ENCODE measurements at places on chromosomes 7 and 10. TPM values are rescaled to one million over a fixed set of nuclear protein-coding genes. Genes with fewer than 3 reads are reported as not detected.

The PON1 gene
- not detected for total RNA-seq

- no peak for DNase-seq
Measured at GRCh38 chr10:60662917-60663614, 115.2 kb upstream of the CDK1 start.

GRCh38 chr10:29344073-29344820 is 55.4 kb downstream of the LYZL1 start:
- DNase-seq: no peak

DNA sequence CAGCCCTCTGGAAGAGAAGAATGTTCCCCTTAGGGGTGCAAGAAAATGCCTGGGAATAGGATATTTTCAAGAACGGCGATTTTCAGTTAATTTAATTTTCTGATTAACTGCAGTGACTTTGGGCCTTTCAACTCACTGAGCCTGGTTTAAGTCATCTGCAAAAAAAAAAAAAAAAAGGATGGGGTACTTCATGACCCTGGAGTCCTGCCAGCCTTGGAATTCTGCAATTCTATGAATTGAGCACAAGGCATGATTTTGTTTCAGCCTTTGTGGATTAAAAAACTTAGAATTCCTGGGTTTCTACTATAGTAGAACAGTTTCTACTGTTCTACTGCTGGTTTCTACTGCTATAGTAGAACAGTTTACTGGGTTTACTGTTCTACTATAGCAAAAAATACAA is 58.3 kb upstream of the CALD1 start:
- no peak for DNase-seq

The CASTOR2 gene
- total RNA-seq: 3.1 TPM

DNA sequence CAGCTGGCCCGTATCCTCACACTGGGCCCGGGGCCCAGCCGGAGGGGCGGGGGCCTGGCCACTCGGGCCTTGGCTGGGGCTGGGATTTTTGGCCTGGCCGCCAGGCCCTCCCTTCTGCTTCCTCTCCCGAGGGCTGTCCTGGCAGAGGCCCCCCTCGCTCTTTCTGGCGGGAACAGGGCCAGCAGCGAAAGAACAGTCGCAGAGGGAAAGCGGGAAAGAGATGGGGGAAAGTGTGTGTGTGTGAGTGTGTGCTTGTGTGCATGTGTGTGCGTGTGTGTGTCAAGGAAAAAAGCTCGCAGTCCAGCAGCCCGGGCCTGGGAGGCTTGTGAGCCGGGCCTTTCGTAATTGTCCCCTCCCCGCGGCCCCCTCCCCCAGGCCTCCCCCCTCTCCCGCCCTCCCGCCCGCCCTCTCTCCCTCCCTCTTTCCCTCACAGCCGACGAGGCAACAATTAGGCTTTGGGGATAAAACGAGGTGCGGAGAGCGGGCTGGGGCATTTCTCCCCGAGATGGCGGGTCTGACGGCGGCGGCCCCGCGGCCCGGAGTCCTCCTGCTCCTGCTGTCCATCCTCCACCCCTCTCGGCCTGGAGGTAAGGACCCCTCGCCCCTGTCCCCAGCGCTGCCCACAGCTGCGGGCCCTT is at the start of gene ELN:
Gene ELN, plus strand, starts transcription at position 491 of the 638 bp plus-strand sequence. Its CDS starts 15 bp downstream, at position 506.
- no peak for DNase-seq

DNA sequence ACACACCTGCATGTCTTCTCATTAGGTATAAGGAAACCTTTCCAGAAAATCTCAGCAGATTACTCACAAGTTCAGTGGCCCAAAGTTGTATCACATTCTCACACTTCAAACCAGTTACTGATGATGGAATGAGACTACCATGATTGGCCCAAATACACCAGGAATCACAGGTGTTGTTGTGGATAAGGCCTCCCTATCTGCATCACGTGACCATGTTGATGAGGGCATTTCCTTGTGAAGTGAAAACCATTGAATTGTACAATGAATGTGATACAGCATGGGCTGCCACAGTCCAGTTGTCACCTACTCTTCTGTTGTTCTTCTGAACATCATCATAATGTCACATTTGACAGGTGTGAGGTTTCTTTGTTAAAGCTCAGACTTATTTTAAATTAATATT is 431.7 kb downstream of the AUTS2 start:
- DNase-seq: no peak

GRCh38 chr7:159112136-159113011 is 32.3 kb downstream of the VIPR2 start:
- no peak for DNase-seq

DNA sequence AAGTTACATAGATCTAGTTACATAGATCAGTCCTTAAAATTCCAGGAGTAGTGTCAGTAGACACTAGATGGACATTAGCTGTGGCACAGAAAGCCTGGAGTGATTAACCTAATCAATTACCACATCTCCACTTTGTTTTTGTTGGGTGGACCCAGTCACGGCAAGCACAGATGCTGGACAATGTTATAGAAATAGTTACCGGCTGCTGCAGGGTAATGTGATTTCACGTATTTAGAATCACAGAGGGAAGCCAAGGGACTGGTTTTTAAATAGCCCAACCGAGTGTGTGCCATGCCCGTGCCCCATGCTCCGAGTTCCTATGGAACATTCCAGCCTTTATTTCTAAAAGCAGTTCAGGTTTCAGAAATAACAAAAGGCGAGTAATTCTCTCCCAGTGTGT is 2.8 kb downstream of the LGI1 start:
- DNase-seq: no peak

The EGFR gene
- total RNA-seq: not detected

DNA sequence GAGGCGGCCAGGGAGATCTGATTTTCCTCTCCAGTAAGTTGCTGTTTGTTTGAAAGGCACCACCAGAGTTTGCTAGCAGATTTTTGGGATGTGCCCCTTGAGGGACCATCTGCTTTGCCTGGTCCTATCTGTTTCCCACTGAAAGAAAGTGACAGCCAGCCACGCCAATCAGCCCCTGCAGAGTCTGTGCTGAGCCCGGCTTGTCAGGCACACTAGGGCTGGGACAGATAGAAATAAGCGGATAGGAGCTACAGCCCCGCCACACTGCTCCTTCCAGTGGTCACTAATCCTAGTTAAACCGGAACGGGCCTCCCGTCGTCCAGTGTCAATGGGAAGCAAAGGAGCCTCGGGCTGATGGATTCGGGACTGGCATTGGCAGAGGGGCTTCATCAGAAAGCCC is 161.9 kb upstream of the PRR15 start:
- DNase-seq: no peak

GRCh38 chr7:141039376-141039775 is 24.6 kb upstream of the MRPS33 start:
- DNase-seq: no peak

GRCh38 chr7:50560865-50561351 is 4.3 kb downstream of the DDC start:
- DNase-seq: no peak

The GOLGA7B gene
- total RNA-seq: 1.5 TPM

The MACC1 gene
- total RNA-seq: 2.7 TPM

The TRIM50 gene
- total RNA-seq: not detected

DNA sequence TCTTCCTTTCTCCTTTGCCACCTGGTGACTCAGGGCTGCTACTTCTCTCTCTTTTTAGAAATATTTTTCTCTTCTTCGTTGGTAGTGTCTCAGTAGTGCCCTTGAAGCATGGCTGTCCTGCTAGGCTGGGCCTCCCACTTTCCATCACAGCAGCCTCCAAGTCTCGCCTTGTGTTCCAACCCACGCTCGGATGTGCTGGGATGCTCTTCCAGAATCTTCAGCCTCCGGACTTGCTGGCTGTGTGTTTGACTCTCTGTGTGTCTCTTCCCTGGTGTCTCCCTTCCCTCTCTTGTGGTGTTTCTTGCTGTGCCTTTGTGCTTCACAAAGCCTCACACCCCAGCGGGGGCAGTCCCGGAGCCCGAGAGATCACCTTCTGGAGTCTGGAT is 100.5 kb downstream of the INPP5A start:
- DNase-seq: no peak

GRCh38 chr7:28484606-28484935 is 72.3 kb downstream of the CREB5 start:
- DNase-seq: no peak

The DYDC2 gene
- not detected for total RNA-seq

- DNase-seq: no peak
Measured at GRCh38 chr7:12458520-12459131, 55.0 kb upstream of the VWDE start.

GRCh38 chr10:68139448-68140272 is 30.4 kb downstream of the MYPN start:
- no peak for DNase-seq

DNA sequence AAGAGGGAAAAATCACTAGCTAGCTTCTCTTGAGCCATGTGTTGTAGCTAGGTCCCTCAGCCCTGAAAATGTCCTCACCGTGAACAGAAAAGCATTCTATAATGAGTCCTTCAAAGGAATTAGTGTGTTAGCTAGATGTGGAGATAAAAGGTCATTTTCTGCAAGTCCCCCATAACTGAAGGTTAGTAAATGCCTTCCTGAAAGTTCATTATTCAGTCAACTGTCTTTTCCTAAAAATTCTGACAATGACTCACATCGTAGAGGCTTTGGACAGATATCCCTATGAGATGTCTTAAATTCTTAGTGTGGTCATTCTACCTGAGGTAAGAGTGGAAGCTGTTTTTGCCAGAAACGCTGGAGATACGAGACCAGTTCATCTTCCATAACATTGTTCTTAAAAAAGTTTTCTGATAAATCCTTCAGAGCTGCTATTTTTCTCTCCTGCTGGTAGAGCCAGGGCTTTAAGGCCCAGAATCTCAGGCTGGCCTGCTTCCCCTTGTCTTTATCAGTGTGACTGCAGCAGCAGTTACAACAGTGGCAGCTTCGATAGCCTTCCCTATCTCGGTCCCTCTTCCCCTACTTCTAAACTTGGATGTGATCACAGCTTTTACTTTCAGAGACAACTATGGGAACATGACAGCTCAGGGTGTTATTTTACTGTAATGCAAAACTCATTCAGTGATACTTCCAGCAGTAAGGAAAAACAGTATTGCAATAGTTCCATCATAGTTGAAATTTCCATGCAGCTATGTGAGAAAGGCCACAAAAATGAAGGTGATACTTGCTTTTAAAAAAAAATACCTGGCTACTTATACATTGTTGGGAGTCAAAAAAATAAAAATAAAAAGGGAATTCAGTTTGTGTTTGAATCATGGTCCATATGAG is 37.3 kb upstream of the PRKAR2B start:
- DNase-seq: no peak

The SPAM1 gene
- not detected for total RNA-seq

DNA sequence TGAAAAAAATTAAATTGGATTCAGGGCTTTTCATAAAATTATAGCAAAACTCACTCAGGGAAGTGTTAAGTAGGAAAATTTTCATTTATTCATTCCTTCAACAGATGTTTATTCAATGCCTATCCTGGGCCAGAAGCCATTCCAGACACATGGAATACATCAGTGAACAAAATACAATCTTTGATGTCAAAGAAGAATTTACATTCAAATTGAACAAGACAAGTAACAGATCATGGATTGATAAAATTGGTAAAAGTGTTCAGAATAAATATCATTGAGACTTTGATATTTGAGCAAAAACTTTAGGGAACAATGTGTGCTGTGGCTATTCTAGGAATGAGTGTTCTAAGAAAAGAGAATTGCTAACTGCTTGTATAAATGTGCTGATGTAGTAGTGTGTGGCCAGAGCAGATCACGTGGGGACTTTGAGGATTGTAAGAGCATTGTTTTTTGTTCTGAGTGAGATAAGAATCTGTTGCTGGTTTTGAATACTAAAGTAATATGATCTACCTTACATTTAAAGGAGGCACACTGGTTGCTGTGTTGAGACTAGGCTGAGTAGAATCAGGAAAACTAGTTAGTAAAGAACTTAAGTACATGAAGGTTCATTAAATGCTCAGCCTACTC is 957.2 kb downstream of the PCDH15 start:
- no peak for DNase-seq

The FAM171A1 gene
- 0.68 TPM for total RNA-seq

GRCh38 chr7:27210441-27211083 is 10.7 kb upstream of the HOXA13 start:
- peak; percentile 54 for DNase-seq

The PRKG1 gene
- total RNA-seq: not detected

DNA sequence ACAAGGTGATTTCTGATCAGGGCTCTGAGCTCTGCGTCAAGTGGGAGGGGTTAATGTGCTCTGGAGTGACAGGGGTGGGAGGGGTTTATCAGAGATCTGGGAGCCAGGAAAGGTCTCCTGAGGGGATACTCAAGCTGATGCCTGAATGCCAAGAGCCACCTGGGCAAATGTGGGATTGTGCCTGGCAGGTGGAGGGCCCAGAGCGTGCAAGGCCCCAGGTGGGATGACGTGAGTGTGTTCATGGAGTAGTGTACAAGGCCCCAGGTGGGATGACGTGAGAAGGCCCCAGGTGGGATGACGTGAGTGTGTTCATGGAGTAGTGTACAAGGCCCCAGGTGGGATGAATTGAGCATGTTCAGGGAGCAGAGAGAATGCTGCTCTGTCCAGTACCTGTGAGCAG is 610.3 kb downstream of the PTPRN2 start:
- no peak for DNase-seq

- DNase-seq: no peak
Measured at GRCh38 chr7:3937605-3938004, 636.6 kb downstream of the SDK1 start.

- no peak for DNase-seq
Measured at GRCh38 chr10:119059557-119059956, 21.1 kb downstream of the EIF3A start.

DNA sequence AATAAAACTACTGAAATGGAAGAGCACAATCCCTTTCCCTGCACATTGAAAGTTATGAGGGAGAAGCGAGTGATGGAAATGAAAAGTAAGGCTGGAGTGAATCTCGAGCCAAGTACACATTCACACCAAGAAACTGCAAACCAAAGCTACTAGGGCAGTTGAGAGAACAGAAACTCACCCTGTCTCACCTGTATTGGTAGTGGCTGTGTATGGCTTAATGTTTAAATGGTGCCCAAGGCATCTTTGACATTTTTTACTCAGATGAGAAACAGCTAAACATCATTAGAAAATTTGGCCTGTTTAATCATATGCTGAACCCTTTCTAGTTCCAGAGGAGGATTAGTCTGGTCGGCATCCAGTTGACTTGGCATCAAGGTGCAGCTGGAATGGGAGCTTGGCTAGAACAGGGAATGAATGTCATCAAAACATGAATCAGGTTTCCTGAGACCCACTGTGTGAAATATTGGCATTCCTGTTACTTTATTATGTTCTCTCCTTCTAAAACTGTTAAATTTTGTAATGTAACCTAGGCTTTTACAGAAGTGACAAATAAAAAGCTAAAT is 840.8 kb downstream of the GRM8 start:
- no peak for DNase-seq

The OPN4 gene
- total RNA-seq: not detected

All from activated CD8-positive, alpha-beta memory T cell treated with anti-CD3 and anti-CD28 coated beads, Interleukin-2, amount 10 ng/mL, durations not matched to agents 7 days and 5 days (primary cell).